ENCODE measurements at places on chromosomes 2 and 18.
A peak's percentile ranks its signal among the peaks of the same experiment; 100 is the strongest.

- DNase-seq = no peak
These were observed 74.3 kb downstream of the NPAS2 start for GRCh38 chr2:100894105-100894795.

GRCh38 chr2:172350839-172351479 is 76.4 kb upstream of the ITGA6 start:
- DNase-seq = no peak

DNA sequence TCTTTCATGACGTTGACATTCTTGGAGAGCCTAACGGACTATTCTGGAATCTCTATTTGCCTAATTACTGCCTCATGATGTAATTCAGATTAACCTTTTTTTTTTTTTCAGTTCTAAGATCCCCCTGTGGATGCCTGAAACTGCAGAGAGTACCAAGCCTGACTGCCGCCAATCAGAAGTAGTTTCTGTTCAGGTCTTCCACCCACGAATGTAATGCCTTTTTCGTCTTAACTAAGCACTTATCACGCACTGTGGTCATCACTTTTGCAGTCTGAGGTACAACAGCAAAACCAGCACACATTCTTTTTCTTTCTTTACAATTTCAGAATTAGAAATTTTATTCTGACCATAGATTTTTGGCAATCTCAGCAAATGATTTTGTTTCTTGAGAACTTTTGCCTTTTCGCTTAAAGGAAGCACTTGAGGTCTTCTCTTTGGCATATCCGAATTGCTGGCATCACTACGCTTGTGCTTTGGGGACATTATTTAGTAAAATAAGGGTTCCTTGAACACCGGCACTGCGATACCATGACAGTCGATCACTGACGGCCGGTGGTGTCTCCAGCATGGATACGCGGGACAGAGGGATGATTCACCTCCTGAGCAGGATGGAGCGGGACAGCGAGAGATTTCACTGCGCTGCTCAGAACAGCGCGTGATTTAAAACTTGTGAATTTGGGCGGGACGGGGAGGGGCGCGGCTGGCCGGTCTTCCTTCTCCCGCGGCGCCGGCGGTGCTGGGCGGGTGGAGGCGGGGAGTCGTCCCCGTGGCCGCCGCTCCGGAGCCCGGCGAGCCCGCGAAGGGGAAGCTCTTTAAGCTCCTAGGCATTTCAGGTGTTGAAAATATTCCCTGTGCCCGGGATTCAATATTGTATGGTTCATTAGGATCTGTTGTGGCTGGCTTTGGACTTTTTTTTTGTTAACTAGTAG is 32.0 kb upstream of the GPR55 start:
- no peak for DNase-seq

- DNase-seq = no peak
These were observed 2.9 kb upstream of the EN1 start for GRCh38 chr2:118850168-118850900.

DNA sequence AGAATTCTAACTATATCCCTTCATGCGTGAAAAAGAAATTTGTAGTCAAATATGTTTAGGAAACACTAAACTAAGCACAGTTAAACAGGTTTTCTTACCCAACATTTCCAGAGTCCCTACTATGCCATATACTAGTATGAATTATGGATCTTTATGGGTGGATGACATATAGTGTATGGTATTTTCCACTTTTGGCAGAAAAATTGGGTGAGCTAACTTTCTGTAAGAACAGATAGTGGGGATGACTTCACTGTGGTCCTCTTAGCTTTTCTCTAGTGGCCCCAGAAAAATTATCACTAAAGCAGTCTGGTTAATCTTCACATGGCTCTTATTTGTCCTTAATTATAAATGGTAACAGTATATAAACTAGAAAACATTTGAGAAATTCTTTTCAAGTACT is 240.0 kb upstream of the GULP1 start:
- no peak for DNase-seq

GRCh38 chr2:171723716-171724683 is 36.7 kb downstream of the DYNC1I2 start:
- DNase-seq = no peak

DNA sequence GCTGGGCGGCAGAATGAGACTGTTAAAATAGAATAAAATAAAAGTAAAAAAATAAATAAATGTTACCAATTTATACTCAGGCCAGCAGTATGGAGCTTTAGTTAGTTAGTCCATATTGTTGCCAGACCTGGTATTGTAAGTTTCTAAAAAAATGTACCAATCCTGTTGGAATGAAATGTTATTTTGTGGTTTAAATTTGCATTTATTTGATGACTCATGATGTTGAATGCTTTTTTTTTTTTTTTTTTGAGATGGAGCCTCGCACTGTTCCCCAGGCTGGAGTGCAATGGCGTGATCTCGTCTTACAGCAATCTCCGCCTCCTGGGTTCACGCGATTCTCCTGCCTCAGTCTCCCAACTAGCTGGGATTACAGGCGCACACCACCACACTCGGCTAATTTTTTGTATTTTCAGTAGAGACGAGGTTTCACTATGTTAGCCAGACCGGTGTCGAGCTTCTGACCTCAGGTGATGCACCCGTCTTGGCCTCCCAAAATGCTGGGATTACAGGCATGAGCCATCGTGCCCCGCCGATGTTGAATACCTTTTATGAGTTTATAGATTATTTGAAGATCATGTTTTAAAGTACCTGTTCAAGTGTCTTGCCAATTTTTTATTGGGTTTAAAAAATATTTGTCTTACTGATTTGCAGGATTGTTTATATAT is 5.7 kb upstream of the PTPRN start:
- DNase-seq = no peak

DNA sequence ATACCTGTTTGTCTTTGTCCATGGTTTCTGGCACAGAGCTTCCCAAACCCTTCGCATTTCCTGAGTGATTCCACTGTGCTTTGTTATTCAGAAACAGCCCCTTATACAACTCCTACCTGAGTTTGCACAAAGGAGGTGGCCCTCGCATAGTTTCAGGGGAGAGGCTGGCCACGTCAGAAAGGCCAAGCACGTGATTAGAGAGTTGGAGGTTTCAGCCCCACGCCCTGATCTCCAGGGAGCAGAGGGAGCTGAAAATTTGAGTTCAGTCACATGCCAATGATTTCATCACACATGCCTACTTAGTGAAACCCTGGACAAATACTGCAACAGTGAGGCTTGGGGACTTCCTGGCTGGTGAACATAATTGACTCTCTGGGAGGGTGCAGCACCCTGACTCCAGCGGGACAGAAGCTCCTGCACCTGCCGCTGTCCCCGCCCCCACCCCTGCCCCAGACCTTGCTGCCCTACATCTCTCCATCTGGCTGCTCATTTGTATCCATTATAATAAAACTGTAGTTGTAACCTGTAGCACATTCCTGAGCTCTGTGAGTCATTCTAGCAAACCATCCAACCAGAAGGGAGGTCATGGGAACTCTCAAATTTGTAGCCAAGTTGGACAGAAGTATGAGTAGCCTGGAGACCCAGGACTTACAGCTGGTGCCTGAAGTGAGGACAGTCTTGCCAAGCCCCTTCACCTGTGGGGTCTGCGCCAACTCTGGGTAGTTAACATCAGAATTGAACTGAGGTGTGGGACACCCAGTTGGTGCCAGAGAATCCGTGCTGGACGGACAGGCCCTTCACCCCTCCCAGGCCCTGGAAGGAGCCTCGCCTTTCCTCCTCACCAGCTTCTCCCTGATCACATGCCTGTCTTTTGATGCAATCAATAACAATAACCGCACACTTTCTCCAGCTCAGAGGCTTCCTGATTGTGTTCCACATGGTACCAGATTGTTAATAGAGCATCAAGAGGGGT is 224.3 kb downstream of the ANAPC1 start:
- peak; percentile 75 for DNase-seq

DNA sequence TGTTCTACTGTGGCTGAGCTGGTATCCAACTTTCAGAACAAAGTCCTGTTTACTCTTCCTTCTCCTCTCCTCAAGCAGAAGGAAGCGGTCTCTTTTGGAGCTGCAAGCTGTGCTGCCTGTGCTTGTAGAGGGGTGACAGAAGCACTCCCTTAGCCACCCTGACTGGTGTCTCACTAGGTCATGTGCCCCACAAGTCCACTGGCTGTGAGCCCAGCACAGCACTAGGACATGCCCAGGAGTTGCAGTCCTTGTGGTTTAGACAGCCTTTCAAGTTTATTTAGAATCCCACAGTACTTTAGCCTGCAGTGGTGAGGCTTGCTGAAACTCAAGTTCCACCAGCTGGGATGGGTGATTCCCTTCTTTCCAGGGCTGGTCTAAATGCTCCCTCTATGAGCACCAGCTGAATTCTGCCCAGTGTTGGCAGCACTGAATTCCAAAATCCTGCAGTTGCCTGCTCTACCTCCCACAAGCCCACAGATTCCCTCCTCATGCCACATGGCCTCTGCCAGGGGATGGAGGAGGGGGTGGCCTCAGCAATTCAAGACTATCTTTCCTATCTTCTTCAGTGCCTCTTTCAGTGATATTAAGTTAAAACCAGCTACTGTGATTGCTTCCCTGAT is 61.2 kb downstream of the CCDC85A start:
- no peak for DNase-seq

DNA sequence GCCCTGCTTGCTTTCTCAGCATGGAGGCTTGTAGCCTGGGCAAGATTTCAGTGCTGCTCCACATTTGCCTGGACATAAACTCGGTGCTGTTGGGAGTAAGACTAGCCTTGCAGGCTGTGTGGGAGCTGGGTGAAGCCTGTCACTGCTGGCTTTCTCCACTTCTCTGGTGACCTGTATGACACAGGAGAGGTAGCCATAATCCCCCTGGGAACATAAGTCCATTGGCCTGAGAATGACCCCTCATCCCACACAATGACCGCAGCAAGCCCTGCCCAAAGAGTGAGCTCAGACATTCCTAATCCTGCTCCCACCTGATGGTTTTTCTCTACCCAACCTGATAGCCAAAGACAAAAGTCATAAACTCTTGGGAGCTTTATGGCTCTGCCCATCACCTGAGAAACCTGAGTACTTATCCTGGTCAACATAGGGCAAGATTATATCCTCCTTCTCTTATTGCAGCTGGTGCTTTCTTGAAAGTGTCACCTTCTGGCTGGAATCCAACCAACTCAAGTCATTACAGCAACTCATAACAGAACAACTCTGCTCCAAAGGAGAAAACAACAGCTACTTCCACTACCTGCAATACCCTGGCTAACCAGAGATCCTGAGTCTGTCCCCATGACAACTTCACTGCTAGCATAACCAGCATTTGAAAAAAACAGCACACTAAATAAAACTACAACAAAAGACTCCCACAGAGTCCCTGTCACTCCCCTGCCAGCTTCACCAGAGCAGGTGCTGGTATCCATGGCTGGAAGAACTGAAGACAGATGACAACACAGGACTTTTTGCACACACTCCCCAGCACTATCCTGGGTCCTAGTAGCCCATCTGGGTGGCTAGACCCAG is 834.4 kb upstream of the DDX18 start:
- no peak for DNase-seq

- no peak for DNase-seq
These were observed 219.4 kb downstream of the TMEM163 start for GRCh38 chr2:134499307-134499926.

DNA sequence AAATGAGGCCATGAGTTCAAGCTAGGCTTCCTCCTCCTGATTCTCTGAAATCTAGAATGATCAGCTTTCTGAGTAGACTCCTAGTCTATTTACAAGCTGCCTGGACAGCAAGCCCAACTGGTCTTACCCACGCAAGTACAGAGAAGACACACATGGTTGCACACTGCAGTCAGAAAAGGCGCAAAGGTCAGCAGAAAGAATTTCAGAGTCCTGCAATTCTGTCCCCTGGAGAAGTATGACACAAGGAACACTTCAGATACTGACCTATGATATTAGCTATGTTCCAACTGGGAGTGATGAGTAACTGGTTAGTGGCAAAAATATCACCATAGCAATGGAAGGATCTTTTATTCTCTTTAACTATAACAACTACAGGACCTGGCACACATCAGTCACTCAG is 336.1 kb upstream of the PKDCC start:
- no peak for DNase-seq

DNA sequence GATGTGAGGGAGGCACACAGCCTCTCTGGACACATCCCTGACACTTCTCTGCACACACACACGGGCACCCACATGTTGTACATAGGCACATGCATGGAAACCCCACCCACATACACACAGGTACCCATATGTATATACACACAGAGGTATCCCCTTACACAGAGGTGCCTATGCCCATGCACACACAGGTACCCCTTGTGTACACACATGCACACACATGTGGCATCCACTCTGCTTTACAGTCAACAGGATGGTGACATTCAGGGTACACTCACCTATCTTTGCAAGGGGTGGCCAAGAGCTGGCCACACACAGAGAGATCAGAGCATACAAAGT is 59.5 kb downstream of the FAM168B start:
- no peak for DNase-seq

GRCh38 chr2:221671515-221671914 is 99.4 kb upstream of the EPHA4 start:
- DNase-seq = no peak

- DNase-seq = no peak
These were observed 107.1 kb downstream of the THADA start for GRCh38 chr2:43488737-43489136.

DNA sequence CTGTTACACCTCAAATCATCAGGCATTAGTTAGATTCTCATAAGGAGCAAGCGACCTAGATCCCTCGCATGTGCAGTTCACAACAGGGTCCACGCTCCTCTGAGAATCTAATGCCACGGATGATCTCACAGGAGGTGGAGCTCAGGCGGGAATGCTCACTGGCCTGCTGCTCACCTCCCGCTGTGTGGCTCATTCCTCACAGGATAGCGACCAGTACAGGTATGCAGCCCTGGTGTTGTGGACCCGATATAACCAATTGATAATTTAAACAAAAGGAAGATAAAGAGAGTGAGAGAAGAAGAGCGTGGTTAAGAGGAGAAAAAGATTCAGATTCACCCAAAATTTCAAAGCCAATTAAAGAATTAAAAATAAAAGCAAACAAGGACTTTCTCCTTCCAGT is 20.8 kb downstream of the TLK1 start:
- no peak for DNase-seq

DNA sequence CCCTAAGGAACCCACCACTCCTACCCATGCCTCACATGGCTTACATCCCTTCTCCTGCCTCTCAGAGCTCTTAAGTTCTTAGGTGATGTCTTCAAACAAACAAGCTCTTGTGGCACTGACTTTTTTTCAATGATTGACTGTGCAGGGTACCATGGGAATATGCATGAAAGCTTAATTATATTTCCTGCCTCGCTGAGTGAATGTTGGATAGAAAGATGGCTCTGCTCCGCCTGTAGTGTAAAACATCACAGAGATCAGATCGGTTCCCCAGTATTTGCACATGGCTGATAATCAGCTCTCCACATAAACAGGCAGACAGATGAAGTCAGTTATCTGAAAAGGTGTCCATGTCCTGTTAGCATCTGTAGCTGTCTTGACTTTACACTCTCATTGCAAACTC is 820.8 kb downstream of the TDRD15 start:
- no peak for DNase-seq

- no peak for DNase-seq
These were observed 233.7 kb upstream of the MEIS1 start for GRCh38 chr2:66201242-66201641.

- DNase-seq = no peak
These were observed 628 bp downstream of the SH2D6 start for GRCh38 chr2:85419009-85419675.
